ENCODE measurements at places on chromosomes 4 and X.
A peak's percentile ranks its signal among the peaks of the same experiment; 100 is the strongest.

- no peak for DNase-seq
Observed at GRCh38 chr4:172657081-172657480, 511.5 kb upstream of the GALNT7 start.

- DNase-seq: no peak
Observed at GRCh38 chr4:112509243-112510141, 6.5 kb downstream of the NEUROG2 start.

DNA sequence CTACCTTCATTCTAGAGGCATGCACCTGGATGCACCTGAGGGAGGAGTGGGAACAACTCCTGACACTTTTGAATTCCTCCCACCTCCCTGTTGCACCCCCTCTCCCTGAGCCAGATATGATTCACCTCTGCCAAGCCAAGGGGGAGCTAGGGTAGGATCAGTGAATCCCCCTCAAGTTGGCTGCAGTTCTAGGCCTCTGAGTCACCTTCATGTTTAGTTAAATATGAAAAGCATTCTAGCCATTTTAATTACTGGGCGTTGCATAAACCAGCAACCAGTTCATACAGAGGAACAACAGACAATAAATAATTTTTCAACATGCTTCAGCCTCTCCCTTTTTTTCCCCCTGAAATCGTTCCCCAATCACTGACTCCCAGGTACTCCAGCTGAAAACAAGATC lies 1440.2 kb downstream of the ADGRL3 start:
- no peak for DNase-seq

GRCh38 chr4:144355811-144356757 lies 215.6 kb upstream of the GYPA start:
- DNase-seq: no peak

- no peak for DNase-seq
Observed at GRCh38 chr4:138983690-138984089, 31.9 kb upstream of the NOCT start.

GRCh38 chr4:98237204-98237603 lies 24.0 kb upstream of the RAP1GDS1 start:
- no peak for DNase-seq

- DNase-seq: no peak
Observed at GRCh38 chr4:119093042-119093827, 42.4 kb upstream of the MYOZ2 start.

DNA sequence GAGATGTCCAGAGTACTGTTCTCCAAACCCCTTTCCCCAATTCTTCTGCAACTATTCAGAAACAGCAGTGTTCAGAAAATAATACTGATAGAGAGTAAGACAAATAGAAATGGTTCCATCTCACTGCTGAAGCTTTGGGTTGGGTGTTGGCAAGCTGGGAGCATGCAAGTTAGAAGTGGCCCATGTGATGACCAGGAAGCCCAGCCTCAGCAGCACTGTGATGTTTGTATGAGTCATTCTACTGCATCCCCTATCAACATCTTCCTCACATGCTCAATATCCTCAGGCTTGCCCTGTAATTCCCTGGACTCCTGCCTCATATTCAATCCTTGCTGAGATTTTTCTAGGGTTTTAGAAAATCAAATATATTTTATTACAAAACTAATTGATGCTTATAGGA lies 96.5 kb downstream of the CHRDL1 start:
- DNase-seq: no peak

GRCh38 chr4:128393101-128393704 lies 105.6 kb upstream of the PGRMC2 start:
- DNase-seq: no peak

- no peak for DNase-seq
Observed at GRCh38 chrX:124433186-124433585, 86.8 kb downstream of the SH2D1A start.

- DNase-seq: no peak
Observed at GRCh38 chr4:43242606-43243005, 350.1 kb downstream of the GRXCR1 start.

DNA sequence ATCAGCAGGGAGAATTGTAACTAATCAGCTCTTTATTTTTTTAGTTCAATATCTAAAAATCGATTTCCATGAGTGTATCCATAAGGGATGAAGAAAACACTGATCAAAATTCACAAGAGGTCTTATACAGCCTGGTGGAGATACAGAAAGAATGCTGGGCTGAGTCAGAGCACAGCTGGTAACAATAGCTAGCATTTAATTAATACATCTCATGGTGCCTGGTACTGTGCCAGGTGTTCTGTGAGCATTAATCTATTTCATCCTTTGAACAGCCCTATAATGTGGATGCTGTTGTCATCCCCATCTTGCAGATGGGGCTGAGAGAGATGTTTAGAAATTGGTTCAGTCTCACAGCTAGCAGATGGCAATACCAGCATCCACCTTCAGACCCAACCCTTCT lies 250.9 kb upstream of the RPS6KA3 start:
- no peak for DNase-seq

- peak; percentile 36 for DNase-seq
Observed at GRCh38 chrX:102651242-102652011, at the start of gene GPRASP1. Gene GPRASP1 (plus strand): TSS chrX:102651483. CDS start chrX:102653914, 2,431 bp downstream.

- DNase-seq: no peak
Observed at GRCh38 chrX:136266828-136267227, 15.6 kb upstream of the MAP7D3 start.

DNA sequence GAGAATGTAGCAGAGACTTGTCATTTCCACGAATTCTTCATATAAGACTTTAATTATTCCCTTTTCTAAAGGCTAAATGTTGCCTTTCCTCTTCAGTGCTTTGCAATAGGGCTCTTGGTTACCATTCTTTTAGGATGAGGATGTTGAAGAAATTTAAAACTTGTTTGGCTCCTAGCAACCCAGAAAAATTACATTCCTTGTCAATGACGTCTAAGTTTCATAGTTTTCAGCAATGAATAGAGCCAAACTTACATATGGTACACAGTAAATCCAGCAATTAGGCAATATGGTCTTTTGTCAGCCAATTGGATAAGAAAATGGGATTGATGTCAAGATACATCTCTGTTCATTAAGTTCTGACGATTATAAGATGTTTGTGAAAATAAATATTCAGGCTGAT lies 1639.6 kb upstream of the PCDH10 start:
- DNase-seq: no peak

DNA sequence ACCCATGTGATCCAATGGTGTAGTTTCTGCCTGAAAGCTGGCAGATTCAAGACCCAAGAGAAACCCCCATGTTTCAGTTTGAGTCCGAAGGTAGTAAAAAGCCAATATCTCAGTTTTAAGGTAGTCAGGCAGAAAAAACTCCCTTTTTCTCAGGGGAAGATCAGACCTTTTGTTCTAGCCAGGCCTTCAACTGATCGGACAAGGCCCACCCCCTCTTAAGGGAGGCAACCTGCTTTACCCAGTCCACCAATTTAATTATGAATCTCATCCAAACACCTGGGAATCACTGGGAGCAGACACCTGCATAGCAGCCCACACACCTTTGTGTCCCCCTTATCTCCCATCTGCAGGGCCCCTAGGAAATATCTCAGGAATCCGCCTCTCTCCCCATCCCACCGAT lies 322.0 kb downstream of the STK32B start:
- DNase-seq: no peak

DNA sequence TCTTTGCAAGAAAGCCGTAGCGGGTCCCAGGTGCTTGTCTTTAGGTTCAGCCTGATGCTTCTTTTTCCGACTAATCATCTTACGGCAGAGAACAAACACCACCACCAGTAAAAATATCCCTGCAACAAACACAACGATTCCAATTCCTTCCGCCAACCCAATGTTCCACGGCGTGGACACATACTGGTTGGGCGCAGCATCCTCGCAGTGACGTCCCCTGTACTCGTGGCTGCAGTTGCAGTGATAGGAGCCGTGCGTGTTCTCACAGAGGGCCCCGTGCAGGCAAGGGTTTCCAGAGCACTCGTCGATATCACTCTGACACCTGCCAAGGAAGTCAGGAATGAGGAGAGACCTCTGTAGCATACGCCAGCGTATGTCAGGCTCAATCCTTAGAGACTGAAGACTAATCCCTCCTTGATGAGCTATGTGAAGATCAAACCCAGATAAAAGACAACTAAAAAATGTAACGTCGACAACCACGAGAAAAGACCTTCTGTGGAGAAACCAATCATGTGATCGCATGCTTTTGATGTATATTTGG lies 41.6 kb upstream of the MTNR1A start:
- no peak for DNase-seq

DNA sequence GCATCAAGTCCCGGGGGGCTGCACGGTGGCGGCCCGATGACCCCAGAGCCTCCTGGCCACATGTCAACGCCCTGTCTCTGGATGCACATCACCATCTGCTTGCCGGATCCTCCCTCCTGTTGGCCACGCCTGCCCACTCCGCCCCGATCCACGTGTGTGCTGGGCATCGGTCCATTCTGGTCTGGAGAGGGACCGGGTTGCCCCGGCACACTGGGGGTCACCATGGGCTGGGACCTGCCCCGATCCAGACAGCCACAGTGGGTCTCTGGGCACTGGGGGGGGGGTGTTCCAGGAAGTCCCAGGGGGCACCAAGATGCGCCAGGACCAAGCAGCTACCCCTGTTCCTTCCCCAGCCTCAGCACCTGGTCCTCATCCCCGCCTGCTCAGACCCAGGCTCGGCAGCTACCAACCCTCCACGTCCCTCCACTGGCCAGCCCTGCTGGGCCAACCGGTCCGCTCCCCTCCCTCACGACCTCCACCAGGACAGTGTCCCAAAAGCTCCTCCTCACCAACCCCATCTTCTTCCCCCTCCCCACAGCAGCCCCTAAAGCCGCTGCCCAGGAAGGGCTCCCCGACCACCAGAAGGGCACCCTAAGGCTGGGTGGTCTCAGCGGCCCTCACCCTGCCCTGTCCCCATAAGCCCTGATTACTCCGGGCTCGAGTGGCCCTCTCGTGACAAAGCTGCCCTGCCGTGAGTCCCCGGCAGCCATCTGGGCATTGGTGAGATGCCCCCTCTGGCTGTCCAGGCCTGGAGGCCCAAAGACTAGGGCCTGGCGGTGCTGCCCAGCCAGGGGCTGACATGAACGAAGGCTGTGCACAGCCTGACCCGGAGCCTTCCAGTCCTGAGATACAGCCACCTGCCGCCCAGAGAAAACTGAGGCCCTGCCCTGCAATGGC lies 4.6 kb downstream of the CTBP1 start:
- DNase-seq: no peak

DNA sequence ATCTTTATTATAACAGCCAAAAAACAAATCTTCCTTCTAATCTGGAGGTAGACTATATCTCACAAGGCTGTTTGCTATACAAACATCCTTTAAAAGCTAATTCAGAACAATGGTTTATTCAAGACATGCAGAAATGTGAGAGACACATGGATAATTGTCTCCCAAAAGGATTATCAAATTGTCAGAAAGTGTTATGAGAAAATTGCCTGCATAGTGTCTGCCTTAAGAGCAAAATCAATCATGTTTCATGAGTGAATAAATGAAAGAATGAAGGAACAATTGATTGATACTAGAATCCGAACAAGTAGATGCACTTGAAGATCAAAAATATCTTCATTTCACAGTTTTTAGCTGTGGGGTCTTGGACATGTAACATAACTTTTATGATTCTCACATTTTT lies 621.7 kb upstream of the BOD1L1 start:
- no peak for DNase-seq

DNA sequence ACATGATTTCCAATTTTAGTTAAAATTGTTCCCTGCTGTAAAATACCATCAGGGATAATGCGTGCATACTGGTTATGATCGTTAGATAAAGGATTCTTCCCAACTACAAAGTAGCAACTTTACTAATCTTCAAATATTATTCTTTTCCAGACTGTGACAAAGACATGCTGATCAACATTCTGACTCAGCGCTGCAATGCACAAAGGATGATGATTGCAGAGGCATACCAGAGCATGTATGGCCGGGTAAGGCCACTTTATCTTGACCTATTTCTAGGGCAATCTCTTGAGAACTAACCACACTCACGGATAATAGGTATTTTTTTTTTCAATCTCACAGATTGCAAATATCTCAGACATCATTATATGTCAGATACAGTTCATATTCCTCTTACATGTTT lies 47.0 kb downstream of the ANXA10 start:
- DNase-seq: no peak

DNA sequence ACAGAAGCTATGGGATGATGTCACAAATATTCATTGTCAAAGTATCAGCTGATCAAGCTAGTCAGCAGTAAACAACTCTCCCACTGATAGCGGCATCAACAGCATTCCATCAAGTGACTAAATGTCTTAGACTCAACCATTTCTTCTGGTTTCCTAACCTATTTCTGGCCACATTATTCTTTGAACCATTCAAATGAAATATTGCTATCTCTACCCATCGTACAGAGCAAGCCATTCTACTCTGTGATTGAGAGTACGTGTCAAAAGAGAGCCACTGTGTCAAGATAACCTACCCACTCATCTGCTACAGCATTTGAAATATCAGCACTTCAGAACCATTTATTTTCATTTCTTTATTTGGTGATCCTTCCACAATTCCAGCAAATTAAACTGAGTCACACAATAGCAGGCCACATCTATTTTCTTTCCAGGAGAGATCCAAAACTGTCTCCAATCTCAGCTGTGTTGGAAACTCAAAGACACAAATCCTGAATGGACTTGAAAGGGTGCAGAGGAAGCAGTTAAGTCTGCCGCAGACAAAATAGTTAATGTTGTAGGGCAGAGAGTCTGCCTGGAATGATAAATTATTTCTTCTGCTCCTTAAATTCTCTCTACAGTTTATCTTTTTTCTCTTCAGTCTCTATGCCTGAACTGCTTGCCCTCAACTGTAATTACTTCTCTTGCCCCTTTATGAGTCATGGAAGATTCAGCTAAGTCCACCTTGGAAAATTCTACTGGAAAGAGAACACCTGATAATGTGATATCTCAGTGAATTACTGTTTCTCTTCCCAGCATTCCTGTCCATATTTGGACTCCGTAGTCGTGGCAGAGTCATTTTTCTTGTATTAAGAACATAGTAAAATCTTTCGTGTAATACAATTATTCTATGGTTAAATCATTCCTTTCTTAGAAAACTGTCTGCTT lies 364.8 kb downstream of the PDGFC start:
- DNase-seq: no peak

DNA sequence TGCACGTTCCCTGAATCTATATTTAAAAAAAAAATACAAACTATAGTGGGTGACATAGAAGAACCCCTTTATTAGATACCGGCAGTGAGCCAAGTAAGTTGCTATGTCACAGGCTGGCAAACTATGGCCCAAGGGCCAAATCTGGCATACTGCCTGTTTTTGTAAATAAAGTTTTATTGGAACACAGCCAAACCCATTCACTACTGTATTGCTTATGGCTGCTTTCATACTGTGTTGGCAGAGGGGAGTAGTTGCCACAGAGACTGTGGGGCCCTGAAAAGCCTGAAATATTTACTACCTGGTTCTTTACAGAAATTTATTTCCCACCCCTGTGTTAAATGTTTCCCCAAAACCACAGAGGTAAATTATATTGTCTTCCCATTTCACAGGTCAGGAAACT lies 71.2 kb upstream of the EGFL6 start:
- DNase-seq: no peak

- no peak for DNase-seq
Observed at GRCh38 chr4:81346719-81347118, 125.0 kb downstream of the RASGEF1B start.

DNA sequence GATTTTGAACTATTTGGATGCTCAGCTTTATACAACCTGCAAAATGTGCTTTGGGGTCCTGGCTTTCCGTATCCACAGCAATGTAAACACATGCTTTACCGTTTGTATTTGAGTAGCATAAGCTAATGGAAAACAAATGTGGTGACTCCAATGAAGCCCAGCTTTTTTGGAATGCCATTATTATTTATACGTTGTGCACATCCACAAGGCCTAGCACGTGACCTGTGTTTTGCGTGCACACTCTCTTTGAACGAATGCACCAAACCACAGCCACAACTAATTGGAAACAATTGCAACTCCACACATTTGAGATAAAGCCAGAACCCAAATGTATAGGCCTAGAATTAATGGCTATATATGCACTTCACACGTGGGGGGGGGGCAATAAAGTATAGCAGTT lies 189.5 kb upstream of the GPC4 start:
- no peak for DNase-seq

Measured in stimulated activated CD8-positive, alpha-beta memory T cell treated with anti-CD3 and anti-CD28 coated beads, Interleukin-2, amount 100 ng/mL, for 1 hour (primary cell).